ENCODE measurements at places on chromosomes 16 and 17.

DNA sequence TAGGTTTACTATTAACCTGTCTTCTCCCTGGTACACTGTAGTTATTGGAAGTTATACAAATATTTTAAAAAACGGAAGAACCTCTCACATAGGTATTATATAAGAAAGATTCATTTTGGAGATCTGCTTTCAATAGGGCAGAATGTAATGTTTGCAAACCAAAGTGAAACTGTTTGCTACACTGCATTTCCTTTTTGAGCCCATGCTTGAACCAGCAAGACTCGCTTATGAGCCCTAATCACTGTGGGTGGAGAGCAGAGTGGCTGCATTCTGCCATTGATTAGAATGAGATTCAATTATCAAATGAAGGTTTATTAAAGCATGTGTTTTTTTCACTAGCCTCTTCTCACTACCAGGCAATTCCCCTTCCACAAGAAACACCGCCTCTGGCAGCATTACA lies 589.7 kb downstream of the CDH11 start:
- no peak for DNase-seq

DNA sequence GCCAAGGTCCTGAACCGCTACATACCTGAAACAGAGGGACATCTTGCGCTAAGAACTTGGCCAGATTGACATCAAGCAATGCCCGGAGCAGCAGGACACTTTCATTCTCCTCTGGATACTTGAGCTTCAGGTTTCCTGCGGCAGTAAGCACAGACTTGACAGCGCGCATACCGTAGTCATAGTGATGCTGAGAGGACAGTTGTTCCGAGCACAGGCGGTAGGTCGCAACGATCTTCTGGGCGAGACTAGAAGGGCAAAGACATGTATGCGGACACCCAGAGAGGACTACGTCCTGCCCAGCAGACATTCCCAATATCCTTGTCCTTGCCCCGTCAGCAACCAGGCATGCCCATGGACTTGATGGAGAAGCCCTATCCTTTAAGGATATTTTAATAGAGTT lies 112.9 kb downstream of the DNAH3 start:
- DNase-seq = no peak

DNA sequence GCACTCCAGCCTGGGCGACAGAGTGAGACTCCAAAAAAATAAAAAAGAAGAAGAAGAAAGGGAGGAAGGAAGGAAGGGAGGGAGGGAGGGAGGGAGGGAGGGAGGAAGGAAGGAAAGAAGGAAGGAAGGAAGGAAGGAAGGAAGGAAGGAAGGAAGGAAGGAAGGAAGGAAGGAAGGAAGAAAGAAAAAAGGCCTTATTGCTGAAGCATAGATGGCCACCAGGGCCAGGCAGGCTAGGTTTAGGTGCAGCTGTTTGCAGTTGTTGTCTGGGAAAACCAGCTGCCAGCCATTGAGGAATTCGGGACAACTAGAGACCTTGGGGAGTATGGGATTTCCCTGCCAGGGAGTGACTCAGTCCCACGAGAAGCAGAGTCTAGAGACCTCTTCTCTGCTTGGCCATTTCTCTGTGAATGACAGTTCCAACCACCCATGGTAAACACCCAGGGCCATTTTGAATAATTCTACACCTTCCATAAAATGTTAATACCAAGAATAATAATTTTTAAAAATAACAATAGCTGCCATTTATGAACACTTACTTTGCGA lies 31.0 kb downstream of the SCNN1B start:
- DNase-seq = no peak

GRCh38 chr17:41906465-41907184 lies 12.1 kb downstream of the ACLY start:
- DNase-seq = no peak

- DNase-seq = no peak
Observed at GRCh38 chr16:72073560-72074230, 10.7 kb downstream of the HPR start.

GRCh38 chr16:8859913-8860881 lies 8.6 kb downstream of the CARHSP1 start:
- no peak for DNase-seq

- no peak for DNase-seq
Observed at GRCh38 chr17:59620064-59620359, 317 bp downstream of the CLTC start.

Measured in stimulated activated CD8-positive, alpha-beta memory T cell treated with anti-CD3 and anti-CD28 coated beads, Interleukin-7, amount 100 ng/mL, for 4 hours (primary cell).